Calu3 (cell line): ENCODE measurements at places on chromosomes 3 and 15.

DNA sequence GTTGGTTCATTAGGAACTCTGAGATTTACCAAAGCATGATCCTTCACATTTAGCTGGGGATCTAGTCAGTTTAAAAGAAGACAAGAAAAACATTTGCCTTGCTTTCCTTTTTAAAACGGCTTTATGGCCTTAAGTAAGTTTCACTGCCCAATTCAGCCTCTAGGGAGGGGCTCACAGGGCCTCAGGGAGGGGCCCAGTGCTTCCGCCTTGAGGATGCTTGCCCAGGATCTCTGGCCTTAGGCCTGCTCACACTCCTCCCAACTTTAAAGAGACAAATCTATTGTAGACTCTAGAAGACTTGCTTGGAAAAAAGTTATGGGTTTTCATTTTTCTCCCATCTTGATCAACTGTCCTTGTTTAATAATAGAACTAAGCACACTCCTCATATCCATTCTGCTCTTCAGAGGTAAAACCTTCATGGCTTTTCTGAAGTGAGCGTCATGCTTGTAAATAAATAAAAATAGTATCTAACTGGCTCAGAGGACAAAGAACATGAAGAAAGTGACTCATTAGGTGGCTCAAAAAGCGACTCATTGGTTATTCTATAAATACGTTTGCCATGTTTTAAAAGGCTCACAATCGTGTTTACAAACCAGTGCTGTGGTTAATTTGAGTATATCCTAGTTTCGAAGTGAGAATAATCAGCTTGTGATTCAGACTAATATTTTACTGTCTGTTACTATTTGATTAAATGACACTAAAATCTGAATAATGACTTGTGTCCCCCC, 13.7 kb downstream of the PDHB start:
- no peak for DNase-seq

GRCh38 chr15:65028338-65028737, 1.1 kb downstream of the MTFMT start:
- DNase-seq, result no peak

- DNase-seq, result no peak
Observed at GRCh38 chr15:68114356-68114755, 60.2 kb downstream of the PIAS1 start.

GRCh38 chr3:129865806-129866205, 27.7 kb downstream of the TMCC1 start:
- no peak for DNase-seq

DNA sequence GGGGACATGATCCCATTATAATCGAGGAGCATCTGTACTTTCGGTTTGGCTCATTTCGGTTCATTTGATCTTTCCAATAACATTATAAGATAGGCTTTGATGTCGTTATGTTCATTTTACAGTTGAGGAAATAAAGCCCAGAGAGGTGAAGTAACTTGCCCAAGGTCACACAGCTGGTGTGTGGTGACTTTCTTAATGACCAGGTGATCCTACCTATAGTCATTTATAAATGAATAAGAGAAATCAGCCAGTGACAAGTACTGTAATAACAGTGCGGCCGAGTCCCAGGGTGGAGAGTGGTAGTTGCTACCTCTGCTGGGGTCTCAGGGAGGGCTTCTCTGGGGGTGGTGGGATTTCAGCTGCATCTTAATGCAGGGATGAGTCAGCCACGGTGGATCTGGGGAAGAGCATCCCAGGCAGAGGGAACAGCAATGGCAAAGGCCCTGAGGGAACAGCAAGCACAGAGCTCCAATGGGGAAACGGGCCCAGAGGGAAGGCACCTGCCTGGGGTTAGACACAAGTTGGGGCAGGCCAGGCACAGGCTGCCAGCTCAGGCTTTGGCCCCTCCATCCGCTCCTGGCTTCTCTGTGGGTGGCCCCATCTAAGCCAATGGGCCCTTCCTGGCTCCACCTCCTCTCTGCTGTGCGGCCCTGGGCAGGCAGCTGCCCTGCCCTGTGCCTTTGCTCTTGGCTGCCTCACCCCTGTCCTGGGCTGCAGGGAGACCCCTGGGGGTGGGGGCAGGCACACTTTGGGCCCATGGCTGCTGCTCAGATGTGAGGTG, 1.1 kb upstream of the FBLN2 start:
- DNase-seq, result no peak

GRCh38 chr3:157953565-157953964, 152.7 kb downstream of the SHOX2 start:
- DNase-seq, result no peak

- DNase-seq, result no peak
Observed at GRCh38 chr15:51935466-51936104, 36.0 kb downstream of the LEO1 start.

DNA sequence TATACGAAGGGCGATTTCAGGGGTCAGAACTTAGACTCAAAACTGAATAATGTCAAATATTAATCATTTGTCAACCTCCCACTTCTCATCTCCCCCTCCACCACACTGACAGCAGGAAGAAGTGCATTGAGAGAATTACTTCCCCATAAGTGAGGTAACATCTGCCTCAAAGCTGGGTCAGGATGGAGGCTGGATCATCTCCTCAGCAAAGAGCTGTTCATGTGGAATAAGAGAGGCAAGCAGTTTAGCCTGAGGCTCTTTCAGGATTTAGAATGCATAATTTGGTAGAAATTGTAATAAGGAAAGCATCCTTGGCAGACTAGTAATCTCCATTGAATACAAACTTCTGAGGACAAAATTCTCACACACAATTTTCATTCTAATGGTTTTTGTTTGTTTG, 512.1 kb downstream of the ROBO1 start:
- DNase-seq, result no peak

- DNase-seq, result no peak
Observed at GRCh38 chr15:63231206-63231605, 41.8 kb downstream of the RAB8B start.

DNA sequence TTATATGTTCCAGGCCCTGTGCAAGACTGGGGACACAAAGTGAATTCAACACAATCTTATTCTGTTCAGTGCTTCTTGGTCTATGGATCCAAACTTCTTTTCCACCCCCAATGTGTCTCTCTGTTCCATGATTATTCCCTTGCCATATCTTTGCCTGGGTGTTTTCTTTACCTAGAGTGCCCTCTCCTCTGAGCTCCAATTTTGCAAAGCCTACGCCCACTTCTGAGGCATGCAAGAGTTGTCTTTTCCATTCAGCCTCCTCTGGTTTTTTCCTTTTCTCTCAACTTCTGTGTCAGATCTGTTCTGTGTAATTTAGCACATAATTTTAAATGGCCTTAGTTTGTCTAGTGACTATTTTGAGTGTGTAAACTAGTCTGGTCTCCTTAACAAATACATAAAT, 72.8 kb upstream of the PLCL2 start:
- no peak for DNase-seq

- peak; percentile 60 for DNase-seq
Observed at GRCh38 chr15:65132878-65133547, 595 bp downstream of the PDCD7 start.

- no peak for DNase-seq
Observed at GRCh38 chr3:49649576-49649975, 24.6 kb upstream of the APEH start.

DNA sequence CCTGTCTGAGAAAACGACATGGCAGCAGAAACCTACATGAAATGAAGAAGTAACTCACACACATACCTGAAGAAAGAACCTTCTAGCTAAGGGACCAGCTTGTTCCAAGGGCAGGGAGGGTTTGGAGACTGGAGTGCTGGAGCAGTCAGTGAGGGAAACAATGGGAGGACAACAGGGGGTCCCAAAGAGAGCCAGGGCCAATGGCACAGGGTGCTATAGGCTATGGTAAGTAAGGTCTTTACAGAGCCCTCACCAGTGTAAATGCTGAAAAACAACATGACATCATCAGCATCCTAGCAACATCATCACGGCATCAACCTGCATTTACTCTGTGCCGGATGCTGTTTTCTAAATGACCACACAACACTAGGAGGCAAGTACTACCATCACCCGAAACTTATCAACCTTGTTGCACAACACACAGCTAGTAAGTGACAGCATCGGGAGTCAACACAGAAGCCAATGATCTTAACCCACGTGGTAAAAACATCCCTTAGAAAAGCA, 449.5 kb upstream of the WNT5A start:
- DNase-seq, result no peak

DNA sequence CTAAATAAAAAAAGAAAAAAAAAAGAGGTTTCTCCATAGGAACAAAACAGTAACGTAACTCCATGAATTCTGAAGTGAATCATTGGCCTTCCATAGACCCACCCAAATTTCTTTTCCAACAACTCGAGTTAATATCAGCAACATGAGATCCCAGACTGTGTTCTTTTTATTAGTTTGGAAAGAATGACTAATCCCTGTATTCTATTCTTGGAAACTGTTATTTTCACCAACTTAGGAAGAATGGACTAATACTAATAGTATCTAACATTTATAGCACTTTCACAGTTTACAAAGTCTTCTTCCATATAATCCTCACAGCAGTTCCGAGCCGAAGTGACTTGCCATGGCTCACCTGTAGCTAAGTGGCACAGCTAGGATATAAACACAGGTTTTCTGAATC, 72.7 kb upstream of the SLC4A7 start:
- DNase-seq, result no peak

- DNase-seq, result no peak
Observed at GRCh38 chr15:35288580-35288979, 203.5 kb upstream of the NANOGP8 start.

- no peak for DNase-seq
Observed at GRCh38 chr3:124428372-124429128, 301.7 kb upstream of the UMPS start.

GRCh38 chr15:29018120-29018805, 132.5 kb downstream of the APBA2 start:
- no peak for DNase-seq

DNA sequence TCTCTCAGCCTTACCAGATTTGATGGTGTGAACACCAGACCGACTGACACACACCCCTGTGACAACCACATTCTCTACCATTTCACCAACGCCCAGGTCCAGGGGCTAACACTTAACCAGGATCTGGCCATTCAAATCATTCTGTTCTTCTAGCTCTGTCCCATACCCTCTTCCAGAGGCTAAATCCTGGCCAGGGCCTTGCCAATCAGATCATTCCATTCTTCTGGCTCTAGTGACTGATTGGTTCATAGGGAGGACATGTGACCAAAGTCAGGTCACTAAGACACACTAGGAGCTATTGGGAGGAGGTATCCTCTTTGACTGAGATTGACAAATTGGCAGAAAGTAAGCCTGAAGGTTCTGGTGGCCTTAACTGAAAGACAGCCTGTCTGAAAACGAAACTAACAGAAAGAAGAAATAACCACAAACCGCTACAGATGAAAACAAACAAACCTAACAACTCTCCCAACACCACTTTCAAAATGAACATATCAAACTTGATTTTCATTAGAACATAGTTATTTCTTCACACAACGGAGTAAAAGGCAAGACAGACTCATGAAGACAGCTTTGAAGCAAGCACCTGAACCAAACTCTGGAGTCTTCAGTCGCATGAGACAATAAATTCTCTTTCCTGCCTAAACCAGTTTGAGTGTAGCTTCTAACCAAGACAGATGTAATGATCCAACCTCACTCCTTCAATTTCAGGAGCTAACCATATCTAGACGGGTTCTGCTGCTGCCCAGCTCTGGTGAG, 68.5 kb downstream of the TRANK1 start:
- DNase-seq, result no peak

- DNase-seq, result no peak
Observed at GRCh38 chr3:115254492-115255196, 107.6 kb upstream of the ZBTB20 start.

GRCh38 chr15:40844696-40845030, 815 bp downstream of the SPINT1 start:
- DNase-seq, result no peak

- no peak for DNase-seq
Observed at GRCh38 chr3:143514874-143515273, 333.4 kb downstream of the SLC9A9 start.

- DNase-seq, result no peak
Observed at GRCh38 chr3:126967386-126967785, 15.5 kb upstream of the PLXNA1 start.

DNA sequence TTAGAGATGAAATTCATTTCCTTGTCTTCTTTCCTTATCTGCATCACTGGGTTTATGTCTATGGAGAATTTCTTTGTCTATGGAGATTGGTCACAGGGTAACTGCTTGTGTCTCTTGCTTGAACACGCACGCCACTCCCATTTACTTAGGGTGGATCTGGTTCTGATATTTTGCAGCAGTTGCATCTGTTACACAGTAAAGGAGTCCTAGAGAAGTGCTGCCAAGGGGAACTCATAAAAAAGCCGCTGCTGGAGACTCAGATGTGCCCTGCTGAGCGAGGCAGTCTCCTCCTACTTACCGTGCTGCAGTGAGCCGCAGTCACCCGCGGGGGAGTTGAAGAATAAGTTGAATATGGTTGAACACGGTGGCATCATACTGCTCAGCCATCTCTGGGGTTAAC, 105.2 kb upstream of the KLHL25 start:
- DNase-seq, result no peak

DNA sequence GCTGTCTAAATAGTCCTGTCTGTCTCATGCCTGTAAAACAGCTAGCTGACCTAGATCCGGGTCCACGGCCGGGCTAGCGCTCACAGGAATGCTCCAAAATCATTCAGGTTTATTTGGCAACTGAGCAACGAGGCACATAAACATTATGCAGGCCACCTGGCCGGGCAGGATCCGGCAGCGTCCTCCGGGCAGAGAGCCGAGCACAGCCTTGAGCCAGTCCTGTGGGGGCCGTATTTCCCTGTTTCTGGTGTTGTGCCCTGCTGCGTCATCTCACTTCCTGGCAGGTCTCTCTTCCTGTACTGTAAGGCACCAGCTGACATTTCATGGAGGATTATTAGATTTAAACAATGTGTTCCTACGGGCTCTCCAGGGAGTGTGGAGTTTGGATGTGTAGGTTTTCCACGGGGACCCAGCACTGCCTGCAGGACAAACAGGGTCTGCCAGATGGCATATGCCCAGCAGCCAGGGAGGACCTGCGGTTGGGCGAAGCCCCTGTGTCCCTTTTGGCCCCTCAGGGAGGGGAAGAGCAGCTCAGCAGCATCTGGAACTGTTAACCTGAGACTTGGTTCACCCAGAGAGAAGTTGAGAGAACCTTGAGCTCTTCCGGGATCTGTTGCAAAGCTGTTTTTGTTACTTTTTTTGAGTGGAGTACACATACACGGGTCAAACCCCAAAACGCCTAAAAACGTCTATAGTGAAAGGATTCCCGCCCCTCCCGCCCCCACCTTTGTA, 16.6 kb upstream of the LRRK1 start:
- no peak for DNase-seq

DNA sequence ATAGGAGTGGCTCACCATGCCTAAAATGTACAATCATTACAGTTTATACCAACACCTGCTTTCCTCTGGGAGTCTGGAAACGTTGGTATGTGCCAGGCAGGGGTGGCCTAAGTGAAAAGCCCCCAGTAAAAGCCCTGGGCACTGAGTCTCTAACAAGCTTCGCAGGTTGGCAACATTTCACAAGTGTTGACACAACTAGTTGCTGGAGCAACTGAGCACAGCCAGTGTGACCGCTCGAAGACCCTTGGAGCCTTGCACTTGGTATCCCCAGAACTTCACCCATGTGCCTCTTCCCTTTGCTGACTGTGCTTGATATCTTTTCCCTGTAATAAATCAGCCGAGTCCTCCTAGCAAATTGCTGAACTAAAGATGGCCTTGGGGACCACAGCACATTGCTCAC, 2.7 kb downstream of the RIOX2 start:
- no peak for DNase-seq

GRCh38 chr15:29046281-29046810, 160.6 kb downstream of the APBA2 start:
- DNase-seq, result no peak

- DNase-seq, result no peak
Observed at GRCh38 chr3:151386056-151386455, 1.5 kb upstream of the P2RY12 start.
